Gastroesophageal sphincter (tissue), 4 donors: ENCODE measurements at places on chromosomes 2 and 18. TPM values are rescaled to one million over a fixed set of nuclear protein-coding genes. Genes with fewer than 3 reads are reported as not detected.
A peak's percentile ranks its signal among the peaks of the same experiment; 100 is the strongest.

Gene ANKRD62
- not detected for total RNA-seq

- no peak for ATAC-seq
Measured at GRCh38 chr2:170141865-170142264, 36.1 kb upstream of the MYO3B start.

Gene DTNA
- total RNA-seq, result 110 TPM

- ATAC-seq, result peak; percentile 79
Measured at GRCh38 chr2:203656522-203657287, 49.7 kb upstream of the CD28 start.
